T-helper 9 cell (primary cell): ENCODE measurements at places on chromosomes 16 and 17.

- no peak for DNase-seq
Observed at GRCh38 chr16:49704586-49705155, 151.2 kb downstream of the ZNF423 start.

DNA sequence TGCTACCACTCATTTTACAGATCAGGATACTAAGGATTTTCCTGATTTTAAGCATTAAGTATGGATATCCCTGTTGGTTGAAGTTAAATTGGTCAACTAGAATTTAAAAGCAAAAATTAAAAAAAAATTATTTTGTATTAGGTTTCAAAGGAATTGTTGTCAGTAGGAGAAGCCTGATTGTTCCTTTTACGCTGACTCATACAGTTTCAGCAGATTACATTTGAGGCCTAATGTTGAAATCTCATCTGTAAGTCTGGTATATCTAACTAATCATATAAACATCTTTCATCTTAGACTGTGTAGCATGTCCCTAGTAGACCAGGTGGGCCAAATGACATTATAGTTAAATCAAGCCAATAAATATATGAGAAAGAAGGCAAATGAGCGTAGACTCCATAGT lies 83.5 kb downstream of the FTO start:
- DNase-seq: no peak

DNA sequence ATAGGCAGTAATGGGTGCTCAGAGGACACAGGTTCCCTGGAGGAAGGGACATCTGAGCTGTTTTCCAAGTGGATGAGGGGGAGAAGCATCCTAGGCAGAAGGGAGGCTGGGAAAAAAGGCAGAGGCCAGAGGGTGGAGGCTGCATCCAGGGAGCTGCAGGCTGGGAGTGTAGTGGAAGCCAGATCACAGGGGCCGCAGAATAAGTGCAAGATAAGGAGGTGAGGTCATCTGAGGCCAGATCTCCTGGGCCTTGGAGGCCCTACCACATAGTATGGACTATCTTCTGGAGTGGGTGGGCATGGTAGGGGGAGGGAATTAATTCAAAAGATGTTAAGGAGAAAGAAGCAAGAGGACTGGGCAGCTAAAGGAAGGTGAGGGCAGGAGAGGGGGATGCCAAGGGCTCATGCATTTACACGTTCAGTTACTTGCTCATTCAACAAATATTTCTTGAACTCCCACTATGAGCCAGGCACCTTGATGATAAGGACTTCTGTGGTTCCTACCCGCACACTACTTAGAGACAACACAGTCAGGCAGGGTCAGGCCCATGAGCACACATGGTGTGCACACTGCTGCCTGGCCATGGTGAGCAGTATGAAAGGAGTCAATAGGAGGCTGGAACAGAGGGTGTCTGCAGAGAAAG lies 2.4 kb upstream of the RIPOR1 start:
- no peak for DNase-seq

GRCh38 chr16:22077700-22078313 lies 14.5 kb upstream of the VWA3A start:
- DNase-seq: peak; percentile 64

DNA sequence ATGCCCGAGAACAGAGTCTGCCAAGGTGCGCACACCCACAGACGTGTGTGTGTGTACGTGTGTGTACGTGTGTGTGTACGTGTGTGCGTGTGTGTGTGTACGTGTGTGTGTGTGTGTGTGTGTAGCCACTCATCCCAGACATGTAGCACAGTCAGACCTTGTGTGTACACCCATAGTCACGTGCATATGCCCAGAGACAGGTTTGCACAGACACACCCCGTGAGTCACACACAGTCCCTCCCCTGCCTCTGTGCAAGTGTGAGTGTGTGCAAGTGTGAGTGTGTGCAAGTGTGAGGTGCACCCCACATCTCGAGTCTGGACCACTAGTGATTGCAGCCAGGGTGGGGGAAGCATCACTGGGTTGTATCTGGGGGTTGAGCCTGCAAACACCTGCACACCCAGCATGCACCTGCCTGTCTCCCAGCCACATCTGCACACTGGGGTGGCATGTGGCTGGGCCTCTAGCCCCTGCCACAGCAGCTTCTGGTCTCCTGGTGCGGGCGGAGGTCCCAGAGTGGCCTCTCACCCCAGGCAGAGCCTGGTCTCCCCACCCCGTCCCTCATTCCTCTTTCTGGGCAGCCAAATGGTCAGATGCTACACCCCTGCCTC lies 23.6 kb downstream of the BAHCC1 start:
- DNase-seq: no peak

GRCh38 chr16:24820522-24820921 lies 25.2 kb upstream of the SLC5A11 start:
- no peak for DNase-seq

DNA sequence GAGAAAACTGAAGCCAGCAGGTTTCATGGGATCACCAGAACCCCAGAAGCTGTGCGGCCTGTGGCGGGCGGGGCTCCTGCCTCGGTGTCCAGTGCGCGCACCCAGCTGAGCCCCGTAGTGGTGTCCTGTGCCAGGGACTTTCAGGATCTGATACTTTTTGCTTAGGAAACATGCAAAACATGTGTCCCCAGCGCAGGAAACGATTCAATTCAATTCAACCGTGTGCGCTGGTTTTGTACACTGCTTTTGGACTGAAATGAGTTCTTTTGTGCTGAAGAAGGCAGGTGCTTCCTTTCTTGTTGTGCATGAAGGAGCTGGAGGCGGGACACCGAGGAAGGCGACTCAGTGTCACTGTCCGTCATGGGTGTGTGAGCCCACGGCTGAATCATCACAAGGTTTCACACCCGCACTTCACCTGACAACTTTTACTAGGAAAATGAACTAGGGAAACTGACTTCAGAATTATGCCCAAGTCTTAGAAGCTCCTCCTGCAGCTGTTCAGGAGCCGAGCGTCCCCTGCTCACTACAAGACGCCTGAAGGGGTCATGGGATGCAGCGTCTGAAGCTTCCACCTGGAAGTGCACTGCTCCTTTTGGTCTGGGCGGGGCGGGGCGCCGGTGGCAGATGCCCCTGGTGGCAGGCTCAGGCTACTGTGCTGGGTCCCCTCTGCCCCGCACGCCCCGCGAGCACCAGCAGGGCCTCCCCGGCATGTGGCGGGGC lies 31.4 kb upstream of the ZNF750 start:
- no peak for DNase-seq

DNA sequence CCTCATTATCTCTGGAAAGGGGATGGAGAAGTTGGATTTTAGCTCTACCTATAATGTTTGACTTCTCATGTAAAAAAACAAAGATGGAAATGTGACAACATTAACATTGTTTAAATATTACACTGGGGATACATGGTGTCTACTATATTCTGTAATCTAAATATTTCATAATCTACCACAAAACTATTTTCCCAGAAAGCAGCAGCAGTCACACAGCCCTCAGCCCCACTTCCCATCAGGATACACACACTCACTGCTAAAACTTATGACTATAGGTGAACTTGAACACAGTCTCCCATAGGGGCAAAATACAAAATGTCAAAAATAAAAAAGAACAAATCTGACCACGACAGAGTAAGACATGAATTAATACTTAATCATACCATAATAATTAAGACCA lies 95.7 kb downstream of the KANSL1 start:
- DNase-seq: no peak

DNA sequence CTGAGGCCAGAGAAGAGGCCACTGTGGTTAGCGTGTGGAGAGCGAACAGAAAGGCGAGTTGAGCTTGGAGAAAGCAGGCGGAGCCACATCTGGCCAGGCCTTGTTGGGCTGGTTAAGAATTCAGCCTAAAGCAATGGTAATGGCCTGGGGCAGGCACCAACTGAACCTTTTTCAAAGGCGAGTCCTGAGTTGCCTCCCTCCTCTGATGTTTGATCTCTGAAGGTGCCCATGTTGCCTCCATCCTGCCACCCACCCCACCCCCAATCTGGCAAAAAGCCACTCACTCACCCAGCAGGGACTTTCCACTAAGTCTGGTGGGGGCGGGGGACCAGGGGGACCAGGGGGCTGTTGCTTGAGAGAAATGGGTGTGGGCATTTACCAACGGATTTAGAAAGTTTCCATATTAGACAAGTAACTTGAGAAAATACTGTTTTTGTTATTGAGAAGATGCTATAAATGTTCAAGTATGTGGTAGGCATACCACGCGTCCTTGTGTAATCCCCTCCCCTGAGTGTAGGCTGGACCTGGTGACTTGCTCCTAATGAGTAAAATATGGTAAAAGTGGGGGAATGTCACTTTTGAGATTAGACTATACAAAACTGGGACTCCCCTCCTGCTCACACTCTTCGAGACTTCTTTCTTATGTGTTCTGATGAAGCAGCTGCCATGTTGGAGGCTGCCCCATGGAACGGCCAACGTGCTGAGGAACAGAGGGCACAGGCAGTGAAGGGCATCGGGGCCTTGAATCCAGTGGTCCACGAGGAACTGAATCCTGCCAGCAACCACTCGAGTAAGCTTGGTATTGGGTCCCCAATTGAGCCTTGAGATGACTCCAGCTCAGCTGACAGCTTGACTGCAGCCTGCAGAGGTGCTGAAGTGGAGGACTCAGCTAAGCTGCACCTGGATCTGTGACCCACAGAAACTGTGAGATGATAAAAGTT lies 29.9 kb upstream of the TNS4 start:
- DNase-seq: peak; percentile 49

GRCh38 chr17:41965694-41966462 lies 717 bp upstream of the CNP start:
- peak; percentile 48 for DNase-seq

GRCh38 chr17:73338050-73338521 lies 26.3 kb upstream of the CDC42EP4 start:
- DNase-seq: no peak

DNA sequence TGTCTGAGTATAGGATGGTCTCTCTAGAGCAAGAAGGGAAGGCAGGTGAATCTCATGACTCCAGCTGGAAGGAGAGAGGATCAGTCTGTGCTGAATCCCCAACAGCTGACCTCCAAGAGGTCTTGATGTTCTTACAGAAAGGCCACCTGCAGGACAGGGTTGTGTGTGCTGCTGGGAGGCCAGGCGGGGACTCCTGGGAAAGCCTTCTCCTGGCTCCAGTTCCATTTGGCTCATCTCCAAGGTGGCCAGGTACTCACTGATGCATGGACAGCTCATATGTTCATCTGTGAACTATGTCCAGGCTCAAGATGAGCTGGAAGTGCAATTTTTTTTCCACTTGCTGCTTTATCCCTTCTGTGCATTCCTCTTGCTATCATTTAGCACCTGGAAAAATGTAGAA lies 730.2 kb upstream of the RBFOX1 start:
- DNase-seq: no peak
